ENCODE measurements at places on chromosomes 6 and 20.
A peak's percentile ranks its signal among the peaks of the same experiment; 100 is the strongest.

- no peak for DNase-seq
Measured at GRCh38 chr6:131923356-131923755, 27.8 kb downstream of the CCN2 start.

DNA sequence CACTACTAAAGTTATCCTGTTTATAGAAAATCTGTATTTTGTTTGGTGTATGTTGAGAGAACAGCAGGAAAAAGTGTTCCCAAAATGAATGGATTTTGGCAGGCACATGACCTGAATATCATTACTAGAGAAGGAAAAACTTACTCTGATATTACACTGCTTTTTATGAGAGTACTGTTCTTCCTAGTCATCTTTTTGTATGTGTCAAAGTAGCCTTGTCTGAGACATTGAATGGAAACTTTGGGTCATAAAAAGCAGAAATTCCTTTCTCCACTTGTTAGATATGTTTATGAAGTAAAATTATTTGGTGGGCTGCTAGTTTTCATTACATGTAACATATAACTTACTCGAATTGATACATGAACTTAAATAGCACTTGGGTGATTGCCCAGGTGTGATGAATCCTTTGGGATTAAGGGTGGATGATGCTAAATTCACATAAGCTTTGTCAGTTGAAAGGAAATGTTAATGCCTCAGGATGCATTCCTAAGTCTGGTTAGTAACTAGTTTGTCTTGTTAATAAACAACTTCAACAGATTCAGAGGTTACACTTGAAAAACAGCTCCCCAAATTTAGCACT, 206.7 kb downstream of the CENPW start:
- DNase-seq, result no peak

DNA sequence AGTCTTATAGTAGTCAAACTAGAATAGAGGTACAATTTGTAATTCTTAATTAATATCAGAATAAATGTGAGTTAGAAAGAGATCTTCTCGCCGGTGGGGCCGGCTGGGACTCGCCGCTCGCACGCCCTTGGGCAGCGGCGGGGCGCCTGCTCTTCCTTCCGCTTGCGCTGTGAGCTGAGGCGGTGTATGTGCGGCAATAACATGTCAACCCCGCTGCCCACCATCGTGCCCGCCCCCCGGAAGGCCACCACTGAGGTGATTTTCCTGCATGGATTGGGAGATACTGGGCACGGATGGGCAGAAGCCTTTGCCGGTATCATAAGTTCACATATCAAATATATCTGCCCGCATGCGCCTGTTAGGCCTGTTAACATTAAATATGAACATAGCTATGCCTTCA, 123.7 kb upstream of the OGFRL1 start:
- DNase-seq, result no peak

DNA sequence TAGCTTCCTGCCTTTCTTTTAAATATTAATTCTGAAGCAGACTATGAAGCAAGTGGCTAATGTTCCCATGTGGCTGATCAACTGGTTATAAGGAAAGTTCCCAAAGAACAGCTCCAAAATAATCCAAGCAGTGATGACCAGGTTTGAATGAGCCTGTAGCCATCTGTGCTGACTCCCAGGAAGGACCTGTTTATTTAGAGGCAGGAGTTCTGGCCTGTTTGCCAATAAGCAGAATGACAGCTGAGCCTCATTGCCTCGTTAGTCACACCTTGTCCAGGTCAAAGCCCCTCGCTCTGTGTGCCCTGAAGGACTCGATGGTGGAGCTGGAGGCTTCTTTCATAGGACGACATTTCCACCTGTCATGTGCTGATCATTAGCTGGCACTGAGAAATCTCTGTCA, 97.4 kb downstream of the TMEM170B start:
- no peak for DNase-seq

DNA sequence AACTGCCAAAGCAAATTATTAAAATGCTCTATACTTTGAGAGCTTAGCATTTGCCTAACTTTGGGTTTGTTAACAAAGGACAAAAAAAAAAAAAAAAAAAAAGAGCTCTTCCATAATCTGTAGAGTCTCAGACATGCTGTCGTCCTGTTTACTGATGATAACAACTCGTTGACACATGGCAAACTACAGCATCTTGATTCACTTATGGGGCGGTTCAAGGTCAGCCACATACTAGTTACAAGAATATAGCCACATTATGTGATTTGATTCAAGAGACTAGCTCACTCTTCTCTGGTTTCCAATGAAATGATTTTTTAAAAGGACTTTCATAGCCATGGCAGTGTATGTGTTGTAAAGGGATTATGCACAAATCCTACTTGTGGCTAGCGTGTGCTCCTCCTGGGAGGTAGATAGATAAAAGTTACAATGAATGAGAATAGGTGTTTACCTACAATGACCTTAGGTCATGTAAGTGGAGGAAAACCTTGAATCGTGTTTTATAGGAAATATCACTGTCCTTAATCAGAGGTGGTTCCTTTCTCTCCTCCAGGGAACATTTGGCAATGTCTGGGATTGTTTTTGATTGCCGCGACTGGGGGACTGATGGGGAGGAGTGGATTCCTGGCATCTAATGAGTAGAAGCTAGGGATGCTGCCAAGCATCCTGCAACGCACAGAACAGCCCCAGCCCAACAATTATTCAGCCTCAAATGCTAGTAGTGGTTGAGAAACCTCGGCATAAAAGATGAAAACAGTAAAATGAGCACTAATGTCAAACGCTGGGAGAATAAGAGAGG, 969.2 kb upstream of the SLC35B3 start:
- DNase-seq, result no peak

GRCh38 chr6:83708970-83709747, at the start of gene SNAP91:
TSS of gene SNAP91 (minus strand) at chr6:83709101. CDS start at chr6:83707927, 1,174 bp downstream.
- no peak for DNase-seq

- peak; percentile 59 for DNase-seq
Measured at GRCh38 chr20:48921883-48922820, 641 bp downstream of the ARFGEF2 start.

GRCh38 chr6:4961322-4962168, 42.3 kb downstream of the RPP40 start:
- DNase-seq, result no peak

- no peak for DNase-seq
Measured at GRCh38 chr20:22833851-22834250, 201.3 kb upstream of the SSTR4 start.

All from CD4-positive, alpha-beta T cell (primary cell).